Memory B cell (primary cell): ENCODE measurements at places on chromosomes 3 and 15.

GRCh38 chr15:65558336-65558735, 28.1 kb downstream of the HACD3 start:
- DNase-seq: no peak

DNA sequence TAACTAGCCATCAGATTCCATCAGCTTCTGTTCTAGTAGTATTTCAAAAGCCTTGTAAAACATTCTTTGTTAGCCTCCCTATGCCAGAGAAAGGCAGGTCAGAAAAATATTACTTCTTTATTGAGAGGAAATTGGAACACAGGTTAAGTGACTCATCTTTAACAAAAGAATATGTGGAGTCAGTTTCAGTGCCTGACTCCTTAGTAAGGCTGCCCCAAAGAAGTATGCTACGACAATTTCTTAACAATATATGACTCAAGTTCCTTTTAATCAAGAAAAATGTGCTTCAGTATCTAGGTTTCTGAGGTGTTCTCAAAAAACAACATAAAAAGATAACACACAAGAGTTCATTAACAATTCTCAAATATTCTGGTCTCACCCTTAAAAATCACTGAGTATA, 139.2 kb downstream of the VPS13C start:
- no peak for DNase-seq

DNA sequence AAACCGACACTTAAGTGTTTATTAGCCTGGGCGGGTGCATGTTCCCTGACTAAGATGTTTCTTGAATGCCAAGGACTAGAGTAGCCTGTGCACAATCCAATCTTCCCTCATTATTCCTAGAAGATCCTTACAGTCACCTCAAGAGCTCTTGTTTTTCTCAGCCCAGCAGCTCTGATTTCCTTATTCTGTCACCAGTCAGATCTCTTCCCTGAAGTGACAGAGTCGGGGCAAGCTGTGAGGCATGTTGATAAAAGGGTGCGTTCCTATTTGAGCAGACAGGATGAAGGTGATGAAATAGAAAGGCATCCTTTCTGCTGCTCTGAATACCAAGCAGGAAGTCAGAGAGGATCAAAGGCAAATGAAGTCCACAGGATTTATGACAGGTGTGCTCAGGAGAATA, 125.6 kb upstream of the MCTP2 start:
- DNase-seq: no peak

GRCh38 chr3:197736010-197736490, 654 bp downstream of the RUBCN start:
- peak; percentile 40 for DNase-seq

- DNase-seq: no peak
Measured at GRCh38 chr3:189806171-189806951, 175.2 kb downstream of the TP63 start.

GRCh38 chr3:66819993-66820501, 178.1 kb upstream of the KBTBD8 start:
- DNase-seq: no peak

- DNase-seq: no peak
Measured at GRCh38 chr3:3127432-3128010, 781 bp downstream of the TRNT1 start.

GRCh38 chr3:179921500-179921899, 115.2 kb downstream of the PEX5L start:
- DNase-seq: no peak

DNA sequence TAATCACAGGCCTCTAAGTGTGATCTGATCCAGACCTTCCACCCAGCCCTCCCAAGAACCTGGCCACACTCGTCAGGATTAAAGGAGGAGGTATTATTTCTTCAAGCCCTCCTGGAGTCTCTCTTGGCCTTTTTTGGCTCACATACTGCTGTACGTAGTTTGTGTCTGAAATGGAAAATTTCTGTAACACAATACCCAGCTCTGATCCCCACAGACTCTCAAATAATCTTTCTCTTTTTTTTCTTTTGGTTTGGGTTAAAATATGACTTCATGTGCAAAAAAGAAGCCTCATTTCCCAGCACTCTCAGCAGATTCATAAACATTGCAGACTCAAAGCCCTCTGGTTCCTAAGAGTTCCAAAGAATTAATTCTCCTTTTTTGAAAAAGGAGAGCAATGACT, 96.5 kb upstream of the PHLDB2 start:
- no peak for DNase-seq

DNA sequence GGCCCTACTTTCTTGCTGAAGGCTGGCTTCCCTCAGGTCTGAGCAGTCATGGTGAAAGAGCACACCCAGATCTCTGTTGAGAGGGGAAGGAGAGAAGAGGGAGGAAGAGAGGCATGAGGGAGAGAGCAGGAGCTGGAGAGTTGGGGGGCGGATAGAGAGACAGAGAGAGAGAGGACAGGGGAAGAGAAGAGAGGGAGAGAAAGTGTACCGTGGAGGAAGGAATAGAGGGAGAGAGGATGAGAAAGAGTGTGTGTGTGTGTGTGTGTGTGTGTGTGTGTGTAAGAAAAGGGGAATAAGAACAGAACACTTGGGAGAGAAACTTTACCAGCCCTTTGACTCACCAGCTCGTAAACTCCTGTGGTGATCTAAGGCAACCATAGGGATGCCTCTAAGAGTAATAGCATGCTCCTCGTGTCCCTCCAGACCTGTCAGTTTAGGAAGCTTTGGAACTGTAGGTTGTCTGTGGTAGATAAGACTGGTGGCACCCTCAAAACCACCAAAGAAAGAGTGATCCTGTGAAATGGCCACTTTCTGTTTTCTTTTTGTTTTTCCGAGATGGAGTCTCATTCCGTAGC, 18.2 kb downstream of the ZNF592 start:
- no peak for DNase-seq

GRCh38 chr3:80439490-80439889, 671.7 kb upstream of the ROBO1 start:
- no peak for DNase-seq

DNA sequence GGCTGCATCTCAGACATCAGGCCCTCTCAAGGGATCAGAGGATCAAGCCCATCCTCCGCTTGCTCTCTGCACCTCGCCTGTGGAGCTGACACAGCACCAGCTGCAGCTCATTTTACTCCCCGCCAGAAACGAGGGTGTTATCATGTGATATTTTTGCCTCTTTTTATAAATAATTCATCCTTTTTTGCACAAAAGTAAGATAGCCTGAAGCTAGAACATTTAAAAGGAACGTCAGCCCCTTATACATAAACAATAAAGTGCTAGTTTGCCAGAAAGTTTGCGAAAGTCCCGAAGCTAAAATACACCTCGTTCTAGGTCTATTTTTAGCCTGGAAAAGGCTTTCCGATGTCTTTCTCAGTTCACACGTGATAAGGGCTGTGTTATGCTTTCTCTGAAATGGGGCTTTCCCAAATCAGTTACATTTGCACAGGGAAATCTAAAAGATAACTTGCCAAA, 9.6 kb upstream of the FAM174B start:
- no peak for DNase-seq

DNA sequence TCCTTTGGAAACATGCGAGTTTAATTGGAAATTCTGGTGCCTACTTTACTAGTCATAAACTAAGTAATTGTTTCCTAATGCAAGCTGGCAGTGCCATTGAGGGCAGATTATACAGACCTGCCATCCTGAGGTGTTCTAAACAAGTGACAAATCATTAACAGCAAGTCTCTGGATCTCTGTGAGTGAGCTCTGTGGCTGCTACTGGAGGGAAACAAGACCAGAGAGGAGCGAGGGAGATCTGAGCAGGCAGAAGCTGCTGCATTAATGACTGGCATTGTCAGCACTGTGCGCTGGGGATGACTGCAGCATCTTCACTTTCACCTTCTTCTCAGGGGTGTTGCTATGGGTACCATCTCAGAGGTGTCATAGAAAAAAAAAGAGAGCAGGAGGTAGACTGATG, 308.4 kb upstream of the DPH6 start:
- DNase-seq: no peak

GRCh38 chr3:23999012-23999641, 54.0 kb downstream of the NR1D2 start:
- DNase-seq: peak; percentile 65

GRCh38 chr3:46585799-46586693, 19.9 kb upstream of the LRRC2 start:
- no peak for DNase-seq

DNA sequence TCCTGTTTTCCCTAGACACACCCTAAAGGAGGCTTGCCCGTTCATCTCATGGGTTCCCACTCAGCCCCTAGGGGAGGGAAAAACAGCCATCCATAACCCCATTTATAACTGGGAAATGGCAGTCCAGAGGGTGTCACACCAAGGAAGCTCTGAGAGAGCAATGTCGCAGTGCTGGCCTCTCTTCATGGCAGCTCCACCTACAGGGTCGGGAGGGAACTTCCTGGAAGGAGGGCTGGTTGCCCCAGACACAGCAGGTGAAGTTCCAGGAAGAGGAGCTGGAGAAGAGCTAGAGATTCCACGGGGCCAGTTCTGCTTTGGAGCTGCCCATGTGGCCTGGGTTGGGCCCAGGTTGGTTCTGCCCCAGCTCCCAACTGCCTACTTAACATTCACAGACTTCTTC, 22.3 kb upstream of the LINGO1 start:
- no peak for DNase-seq

- no peak for DNase-seq
Measured at GRCh38 chr15:85755471-85755870, 39.3 kb downstream of the KLHL25 start.

DNA sequence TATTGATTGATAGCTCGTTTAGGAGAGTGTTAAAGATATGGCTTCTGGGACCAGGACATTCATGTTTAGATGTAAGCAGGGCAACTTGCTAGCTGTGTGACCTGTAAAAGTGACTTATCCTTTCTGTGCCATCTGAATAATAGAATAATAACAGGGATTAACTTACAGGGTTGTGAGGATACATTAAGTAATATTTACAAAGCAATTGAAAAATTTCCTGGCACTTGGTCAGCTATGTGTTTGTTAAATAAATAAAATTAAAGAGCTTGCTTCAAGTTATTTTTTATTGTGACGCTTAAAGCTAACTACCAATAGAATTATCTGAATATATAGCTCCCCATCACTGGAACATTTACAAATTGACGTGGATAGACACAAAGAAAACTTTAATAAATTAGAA, 287.9 kb upstream of the CDIN1 start:
- no peak for DNase-seq

- no peak for DNase-seq
Measured at GRCh38 chr3:71415681-71416122, 167.8 kb downstream of the FOXP1 start.

DNA sequence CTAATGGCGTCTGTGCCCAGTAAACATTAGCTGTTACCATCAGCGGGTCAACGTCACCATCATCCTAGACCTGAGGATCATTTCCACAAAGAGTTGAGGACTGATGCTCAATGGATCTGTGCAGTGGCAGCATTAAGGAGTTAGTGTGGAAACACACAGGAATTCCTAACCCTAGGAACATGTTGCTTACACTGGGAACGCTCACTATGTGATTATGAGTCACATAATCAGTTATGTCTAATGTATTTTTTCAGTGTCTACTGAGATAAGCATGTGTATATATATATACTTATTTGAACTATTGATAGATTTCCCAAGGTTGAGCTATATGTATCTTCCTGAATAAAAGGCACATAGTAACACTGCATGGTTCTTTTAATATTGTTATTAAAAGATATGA, 19.0 kb downstream of the ARNT2 start:
- no peak for DNase-seq

GRCh38 chr3:101065962-101066361, 72.7 kb upstream of the ABI3BP start:
- DNase-seq: no peak

- no peak for DNase-seq
Measured at GRCh38 chr3:61861410-61861809, 300.0 kb downstream of the PTPRG start.

DNA sequence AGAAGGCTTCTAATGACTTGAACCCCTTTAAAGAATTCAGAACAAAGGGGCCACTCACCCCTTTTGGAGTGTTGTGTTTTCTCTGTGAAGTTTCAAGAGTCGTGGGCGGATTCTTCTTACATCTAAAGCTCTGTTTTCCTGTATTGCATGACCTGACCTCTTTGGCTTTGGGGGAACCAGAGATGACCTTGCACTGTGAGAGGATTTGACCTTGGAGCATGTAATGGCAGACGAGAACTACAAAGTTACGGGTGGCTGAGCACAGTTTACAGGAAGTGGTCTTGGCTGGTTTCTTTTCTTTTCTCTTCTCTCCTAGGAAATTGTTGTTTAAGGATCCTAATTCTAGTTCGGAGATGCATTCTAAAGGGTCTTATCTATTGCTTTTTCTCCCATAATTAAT, 6.2 kb upstream of the BDH1 start:
- DNase-seq: no peak

GRCh38 chr3:179871782-179872181, 165.0 kb downstream of the PEX5L start:
- no peak for DNase-seq

DNA sequence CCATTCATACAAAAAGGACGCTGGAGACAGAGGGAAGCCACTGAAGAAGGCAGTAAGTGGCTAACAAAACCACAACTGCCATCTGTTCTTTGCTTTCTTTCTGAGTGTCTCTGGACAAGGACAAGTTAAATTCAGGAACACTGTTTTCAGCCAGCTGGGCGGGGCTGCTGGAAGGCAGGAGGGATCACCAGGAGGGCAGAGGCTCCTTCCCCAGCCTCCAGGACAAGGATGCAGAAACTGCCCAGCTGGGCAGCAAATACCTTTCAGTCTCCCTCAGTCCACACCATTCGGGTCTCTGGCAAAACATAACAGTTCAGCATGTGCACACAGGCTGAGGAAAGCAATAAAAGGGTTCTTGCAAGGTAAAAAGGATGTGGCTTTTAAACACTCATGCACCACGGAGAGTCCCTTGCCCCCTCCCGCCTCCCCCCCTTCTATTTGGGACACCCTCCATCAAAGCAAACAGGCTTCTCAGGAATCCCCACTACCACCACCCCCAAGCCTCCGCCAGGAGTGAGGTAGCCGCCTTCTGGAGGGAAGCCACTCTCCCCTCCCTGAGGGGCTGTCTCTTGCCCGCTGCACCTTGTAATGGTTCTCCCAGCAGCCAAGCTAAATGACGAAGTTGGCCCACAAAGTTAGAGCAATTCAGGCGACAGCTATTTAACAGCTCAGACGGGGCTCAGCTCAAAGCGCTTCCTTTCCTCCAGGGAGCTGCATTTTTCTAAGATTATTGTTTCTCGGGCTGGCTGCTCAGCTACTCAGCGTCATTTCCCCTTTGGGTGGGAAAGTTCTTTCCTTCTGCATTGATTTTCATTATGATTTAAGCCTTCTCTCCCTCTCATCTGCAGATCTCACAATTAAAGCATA, 3.8 kb downstream of the HEG1 start:
- no peak for DNase-seq

DNA sequence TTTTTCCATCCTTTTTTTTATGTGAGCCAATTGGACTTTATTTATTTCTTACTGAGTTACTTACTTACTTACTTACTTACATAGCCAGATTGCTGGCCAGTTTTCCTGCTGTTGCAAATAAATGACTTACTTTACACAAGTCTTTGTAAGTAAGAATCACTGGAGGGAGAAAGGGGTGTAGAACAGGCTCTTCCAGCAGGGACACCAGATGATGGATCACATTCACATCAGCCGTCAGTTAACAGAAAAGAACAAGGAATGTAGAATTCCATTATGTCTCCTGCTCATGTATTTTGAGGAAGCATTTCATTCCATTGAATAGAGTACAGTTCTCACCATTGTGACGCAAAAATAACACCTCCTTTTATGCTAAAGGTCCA, 188.6 kb downstream of the FNDC3B start:
- DNase-seq: no peak

- DNase-seq: no peak
Measured at GRCh38 chr3:12393894-12394293, 90.4 kb upstream of the TSEN2 start.
